ENCODE measurements at places on chromosomes 6 and 20.

GRCh38 chr6:46370622-46371021, 120.6 kb downstream of the RCAN2 start:
- no peak for DNase-seq

DNA sequence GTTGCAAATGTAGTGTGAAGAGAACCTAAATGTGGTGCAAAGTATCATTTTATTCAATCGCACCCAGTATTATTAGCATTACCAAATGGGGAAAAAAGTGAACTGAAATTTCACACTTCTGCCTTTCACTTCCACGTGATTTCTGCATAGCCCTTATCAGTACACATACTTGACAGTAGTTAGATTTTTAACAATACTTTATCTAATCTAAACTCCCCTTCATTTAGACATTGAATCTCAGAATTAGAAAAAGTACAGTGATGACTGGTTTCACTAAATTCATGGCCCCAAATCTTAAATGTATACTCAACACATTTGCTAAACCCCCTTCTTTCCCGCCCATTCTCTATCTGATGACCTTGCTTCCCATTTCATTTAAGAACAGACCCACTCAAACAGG, 14.3 kb downstream of the STX7 start:
- DNase-seq, result no peak

- DNase-seq, result no peak
Measured at GRCh38 chr6:2124260-2124709, 121.1 kb downstream of the GMDS start.

DNA sequence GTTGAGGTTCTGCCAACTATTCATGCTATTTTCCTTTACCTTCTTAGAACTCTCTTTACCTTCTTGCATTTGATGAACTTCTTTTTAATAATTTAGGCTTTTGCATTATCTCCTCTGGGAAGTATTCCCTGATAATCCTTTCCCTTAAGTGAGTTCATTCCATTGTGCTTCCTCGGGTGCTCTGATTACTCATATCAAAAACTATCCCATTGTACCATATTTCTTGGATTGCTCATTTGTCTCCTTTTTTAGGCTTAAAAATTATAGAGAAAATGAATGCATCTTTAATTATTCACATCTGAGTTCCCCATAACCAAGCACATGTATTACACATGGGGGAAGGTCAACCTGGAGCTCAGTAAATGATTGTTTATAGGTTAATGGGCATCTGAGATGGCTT, 2.5 kb downstream of the CALHM4 start:
- DNase-seq, result no peak

GRCh38 chr6:166672624-166673206, 45.7 kb upstream of the RPS6KA2 start:
- DNase-seq, result no peak
